ENCODE measurements at places on chromosomes 13 and 19.

DNA sequence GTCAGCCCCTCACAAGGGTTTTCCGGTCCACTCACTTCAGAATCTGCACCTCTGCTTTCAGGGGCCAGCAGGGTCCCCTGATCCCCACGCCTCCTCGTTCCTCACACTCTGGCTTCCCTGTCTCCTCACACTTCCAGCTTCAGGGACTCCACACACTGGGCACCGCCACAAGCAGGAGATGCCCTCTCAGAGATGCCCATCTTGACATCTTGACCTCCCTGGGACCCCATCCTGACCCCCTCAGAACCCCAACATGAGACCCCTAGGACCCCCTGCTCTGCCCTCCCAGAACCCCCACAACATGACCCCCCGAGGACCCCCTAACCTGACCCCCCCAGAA lies 2.7 kb downstream of the MAP2K2 start:
- DNase-seq = no peak

- peak; percentile 52 for DNase-seq
Measured at GRCh38 chr13:27379694-27380641, 44.5 kb upstream of the GTF3A start.

GRCh38 chr19:9883764-9884163 lies 48.6 kb downstream of the PIN1 start:
- no peak for DNase-seq

DNA sequence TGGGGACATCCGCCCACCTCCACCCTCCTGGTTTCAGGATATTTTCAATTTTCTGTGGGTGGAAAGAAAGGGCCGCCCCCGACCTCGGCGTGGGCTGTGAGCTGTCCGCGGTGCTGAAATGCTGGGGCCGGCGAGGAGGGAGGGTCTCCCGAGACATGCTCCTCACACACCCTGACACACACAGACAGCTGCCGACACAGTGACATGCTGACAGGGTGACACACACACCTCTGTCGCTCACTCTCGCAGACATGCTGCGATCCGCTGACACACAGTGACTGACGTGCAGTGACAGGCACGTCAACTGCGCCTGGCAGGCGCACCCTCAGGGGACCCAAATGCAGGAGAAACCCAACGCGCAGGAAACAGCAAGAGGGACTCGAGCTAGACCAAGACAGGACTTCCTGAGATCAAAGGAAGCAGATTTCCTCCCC lies 25.1 kb upstream of the MEIS3 start:
- peak; percentile 32 for DNase-seq

GRCh38 chr19:50187937-50188336 lies 15.5 kb upstream of the MYH14 start:
- DNase-seq = no peak

- no peak for DNase-seq
Measured at GRCh38 chr13:113431171-113431570, 22.1 kb downstream of the ADPRHL1 start.

- no peak for DNase-seq
Measured at GRCh38 chr19:15379999-15380647, 536 bp upstream of the AKAP8 start.

GRCh38 chr13:101556676-101557123 lies 104.2 kb downstream of the ITGBL1 start:
- no peak for DNase-seq

GRCh38 chr19:39709026-39709872 lies 5.0 kb downstream of the LGALS14 start:
- DNase-seq = no peak

GRCh38 chr13:50908371-50908770 lies 1.2 kb upstream of the RNASEH2B start:
- DNase-seq = no peak

GRCh38 chr13:46388308-46388707 lies 1.3 kb upstream of the RUBCNL start:
- no peak for DNase-seq

DNA sequence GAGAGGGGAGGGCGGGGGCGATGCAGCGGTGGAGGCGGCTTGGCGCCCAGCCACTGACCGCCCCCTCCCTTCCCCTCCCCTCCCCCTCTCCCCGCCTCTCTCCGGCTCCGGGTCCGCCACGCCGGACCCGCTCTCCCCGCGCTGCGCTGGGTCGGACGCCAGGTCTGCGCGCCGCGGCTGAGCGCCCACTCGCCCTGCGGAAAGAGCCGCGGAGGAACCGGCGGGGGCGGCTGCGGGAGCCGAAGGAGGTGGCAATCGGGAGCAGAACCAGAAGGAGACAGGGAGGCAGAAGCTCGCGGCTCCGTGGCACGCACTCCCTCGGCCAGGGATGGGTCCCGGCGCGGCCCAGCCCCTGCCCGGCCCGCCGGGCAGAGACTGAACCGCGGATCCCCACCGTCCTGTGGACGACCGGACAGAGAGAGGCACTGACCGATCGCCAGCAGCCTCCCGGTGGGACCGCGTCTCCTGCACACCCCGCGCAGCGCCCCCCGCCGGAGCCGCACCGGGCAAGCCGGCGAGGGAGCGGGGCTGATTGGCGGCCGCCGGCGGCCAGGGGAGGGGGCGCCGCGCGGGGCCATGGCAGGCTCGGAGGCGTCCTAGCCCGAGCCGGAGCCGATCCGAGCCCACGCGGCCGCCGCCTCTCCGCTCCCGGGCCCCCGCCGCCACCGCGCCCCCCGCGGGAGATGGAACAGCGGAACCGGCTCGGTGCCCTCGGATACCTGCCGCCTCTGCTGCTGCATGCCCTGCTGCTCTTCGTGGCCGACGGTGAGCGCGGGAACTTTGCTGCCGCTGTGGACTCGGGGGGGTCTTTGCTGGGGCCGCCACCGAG lies at the start of gene VSTM2B:
VSTM2B (plus strand) TSS at position 94 of the 829 bp plus-strand sequence; CDS start at position 684, 590 bp downstream.
- DNase-seq = no peak

DNA sequence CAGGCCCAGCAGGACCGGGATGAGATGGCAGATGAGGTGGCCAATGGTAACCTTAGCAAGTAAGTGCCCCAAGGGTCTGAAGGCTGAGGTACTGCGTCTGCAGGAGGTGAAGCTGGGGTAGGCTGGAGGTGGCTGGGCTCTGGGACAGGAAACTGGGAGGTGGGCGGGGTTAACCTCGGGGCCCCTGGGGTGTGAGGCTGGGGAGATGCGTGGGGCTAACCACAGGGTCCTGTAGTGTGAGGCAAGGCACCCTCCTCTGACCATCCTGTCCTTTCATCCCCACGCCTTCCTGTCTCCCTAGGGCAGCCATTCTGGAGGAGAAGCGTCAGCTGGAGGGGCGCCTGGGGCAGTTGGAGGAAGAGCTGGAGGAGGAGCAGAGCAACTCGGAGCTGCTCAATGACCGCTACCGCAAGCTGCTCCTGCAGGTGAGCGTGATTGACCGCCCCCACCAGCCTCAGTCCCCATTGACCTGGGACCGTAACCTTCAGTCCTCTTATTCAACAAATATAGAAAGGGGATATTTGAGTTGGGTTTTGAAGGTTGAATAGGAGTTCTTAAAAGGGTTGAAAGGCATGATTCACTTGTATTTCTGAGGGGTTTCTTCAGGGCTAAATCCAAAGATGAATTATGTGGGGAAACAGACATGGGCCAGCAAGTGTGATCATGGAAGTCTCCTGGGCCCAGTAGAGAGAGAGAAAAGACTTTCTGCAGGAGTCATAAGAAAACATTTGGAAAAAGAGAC lies 35.7 kb downstream of the KCNC3 start:
- no peak for DNase-seq

DNA sequence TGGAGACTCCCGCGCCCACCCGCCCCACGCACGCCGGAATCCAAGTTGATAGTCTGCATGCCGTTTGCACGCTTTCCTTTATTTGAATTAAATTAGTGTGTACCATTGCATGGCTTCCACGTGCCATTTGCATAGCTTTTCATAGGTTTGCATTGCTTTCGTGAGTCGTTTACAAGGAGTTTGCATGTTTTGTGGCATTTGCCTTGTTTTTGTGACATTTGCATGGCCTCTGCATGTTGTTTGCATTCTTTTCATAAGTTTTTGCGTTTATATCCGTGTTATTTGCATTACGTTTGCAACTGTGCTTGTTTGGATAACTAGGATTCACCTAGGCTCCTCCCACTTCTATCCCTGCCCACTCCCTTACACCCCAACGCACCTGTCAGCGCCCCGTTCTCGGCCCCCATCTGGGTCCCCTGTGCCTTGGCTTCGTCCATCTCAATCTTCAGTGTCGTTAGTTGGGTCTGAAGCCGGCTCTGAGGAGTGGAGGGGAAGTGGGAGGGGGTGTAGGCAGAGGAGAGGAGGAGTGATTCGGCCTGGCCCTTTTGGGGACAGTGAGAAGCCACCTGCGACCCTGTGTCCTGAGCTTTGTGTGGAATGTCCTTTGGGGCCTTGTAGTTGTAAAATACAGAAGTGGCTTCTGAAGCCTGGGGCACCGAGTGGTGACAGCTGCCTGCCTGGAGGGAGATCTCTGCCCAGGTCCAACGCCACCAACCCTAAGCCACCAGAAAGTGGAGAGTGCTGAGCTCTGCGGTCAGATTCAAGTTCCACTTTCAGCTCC lies 2.4 kb downstream of the CCDC194 start:
- no peak for DNase-seq

- DNase-seq = no peak
Measured at GRCh38 chr13:113672002-113672651, 5.1 kb downstream of the GRK1 start.

DNA sequence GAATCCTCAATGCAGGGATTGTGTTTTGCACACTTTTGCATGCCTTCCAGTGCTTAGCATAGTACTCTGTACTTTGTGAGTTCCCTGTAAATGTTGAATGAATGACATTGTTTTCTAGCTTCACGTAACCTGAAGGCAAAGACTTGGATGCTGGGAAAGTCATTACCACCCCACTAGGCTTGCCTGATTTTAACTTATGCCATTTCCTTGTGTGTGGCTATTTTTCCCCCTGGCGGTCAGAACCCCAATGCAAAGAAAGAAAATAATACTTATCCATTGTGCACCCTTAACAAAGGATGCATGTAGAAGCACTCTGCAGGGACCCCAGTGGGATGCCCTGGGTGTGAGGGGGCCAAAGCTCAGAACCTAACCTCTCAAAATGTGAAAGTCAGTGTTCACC lies 1.2 kb upstream of the ENOX1 start:
- no peak for DNase-seq

DNA sequence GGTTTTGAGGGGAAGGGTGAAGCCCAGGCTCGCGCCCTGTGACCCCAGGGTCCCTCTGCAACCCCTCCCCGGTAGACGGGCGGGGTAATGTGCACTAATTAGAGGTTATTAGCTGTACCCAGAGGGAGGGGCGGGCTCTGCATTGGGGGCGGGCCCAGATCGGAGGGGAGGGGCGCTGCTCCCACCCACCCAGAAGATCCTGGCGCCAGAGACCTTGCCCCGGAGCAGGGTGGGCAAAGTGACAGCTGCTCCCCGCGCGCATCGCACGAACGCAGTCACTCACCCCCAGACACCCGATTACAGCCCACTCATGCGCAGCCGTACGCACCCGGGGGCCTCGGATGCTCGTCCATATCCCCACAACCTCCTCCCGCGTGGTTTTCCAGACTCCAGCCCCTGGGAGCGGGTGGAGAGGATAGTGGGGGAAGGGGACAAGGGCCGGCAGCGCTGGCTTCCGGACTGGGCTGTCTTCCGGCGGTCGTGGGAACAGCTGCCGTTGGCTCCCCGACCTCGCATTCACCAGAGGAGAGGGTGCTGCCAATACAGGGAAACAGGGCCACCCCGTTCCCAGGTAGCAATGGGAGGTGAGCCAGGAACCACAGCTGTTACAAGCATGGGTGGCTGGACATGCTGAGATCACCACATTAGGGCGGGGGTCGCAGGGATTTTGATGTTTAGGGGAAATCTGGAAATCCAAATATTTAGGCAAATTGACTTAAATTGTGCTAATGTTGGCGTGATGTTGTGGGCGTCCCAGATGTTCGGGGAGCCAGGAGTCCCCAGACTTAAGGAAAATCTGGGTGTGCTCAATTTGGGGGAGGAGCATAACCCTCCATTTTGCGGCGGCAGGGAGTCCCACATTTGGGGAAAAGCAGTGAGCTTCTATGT lies 2.9 kb upstream of the HOOK2 start:
- peak; percentile 51 for DNase-seq

GRCh38 chr19:39252458-39252857 lies 3.8 kb upstream of the IFNL4 start:
- DNase-seq = no peak

- DNase-seq = no peak
Measured at GRCh38 chr13:111076155-111077013, 38.7 kb upstream of the ARHGEF7 start.

- DNase-seq = peak; percentile 51
Measured at GRCh38 chr19:39941615-39942365, 7.4 kb upstream of the FCGBP start.

DNA sequence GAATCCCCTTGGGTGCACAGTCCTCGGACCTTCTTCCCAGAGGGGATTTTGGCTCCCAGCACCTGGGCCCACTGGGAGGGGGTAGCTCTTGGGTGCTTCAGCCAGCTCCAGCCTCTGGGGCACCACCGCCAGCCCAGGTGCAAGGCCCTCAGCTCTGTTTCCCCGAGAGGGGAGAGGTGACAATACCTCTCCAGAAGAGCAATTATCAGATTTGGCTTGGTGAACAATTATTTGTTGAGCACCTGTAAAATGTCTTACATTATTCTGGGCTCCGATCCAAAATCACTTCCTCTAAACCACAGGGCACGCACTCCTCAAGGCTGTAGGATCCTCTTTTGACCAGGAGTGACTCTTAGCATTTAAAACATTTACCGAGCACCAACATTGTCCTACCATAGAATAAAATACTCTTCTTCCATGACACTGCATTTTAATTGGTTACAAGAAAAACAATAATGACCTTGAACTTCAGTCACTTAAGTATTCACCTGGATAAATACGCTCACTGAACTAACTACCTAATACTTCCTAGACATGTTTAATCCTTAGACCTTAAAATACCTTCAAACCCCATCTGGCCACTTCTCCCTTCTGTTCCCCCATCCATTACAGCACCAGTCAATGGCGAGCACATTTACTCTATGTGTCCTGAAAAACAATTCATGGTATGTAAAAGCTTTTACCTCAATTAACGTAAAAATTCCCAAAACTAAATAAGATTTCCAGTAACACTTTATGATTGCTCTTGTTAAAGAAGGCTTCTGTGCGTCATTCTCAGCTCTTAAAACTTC lies 54.8 kb downstream of the ABCC4 start:
- DNase-seq = no peak

- no peak for DNase-seq
Measured at GRCh38 chr19:32012886-32013631, 332.4 kb upstream of the ZNF507 start.

- DNase-seq = no peak
Measured at GRCh38 chr13:24985107-24985506, 110.8 kb upstream of the PABPC3 start.

- no peak for DNase-seq
Measured at GRCh38 chr19:36398571-36398970, 19.6 kb upstream of the ZFP14 start.

GRCh38 chr13:22945321-22946226 lies 235.2 kb upstream of the SGCG start:
- no peak for DNase-seq

DNA sequence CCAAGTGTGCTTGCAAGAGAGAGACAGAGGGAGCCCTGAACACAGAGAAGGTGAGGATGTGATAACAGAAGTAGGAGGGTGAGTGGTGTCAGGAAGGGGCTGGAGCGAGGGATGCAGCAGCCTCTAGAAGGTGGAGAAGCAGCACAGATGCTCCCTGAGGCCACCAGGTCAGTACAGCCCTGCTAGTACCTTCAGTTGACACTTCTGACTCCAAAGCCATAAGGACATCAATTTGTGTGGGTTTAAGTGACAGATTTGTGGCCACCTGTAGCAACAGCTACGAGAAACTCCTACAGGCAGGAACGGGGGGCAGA lies 6.9 kb downstream of the ERICH4 start:
- no peak for DNase-seq

- DNase-seq = no peak
Measured at GRCh38 chr19:1815605-1816529, 3.8 kb upstream of the ATP8B3 start.

GRCh38 chr19:3201911-3202310 lies 16.2 kb downstream of the NCLN start:
- no peak for DNase-seq
